ENCODE measurements at places on chromosomes 6 and 20. TPM values are rescaled to one million over a fixed set of nuclear protein-coding genes. Genes with fewer than 3 reads are reported as not detected.

Gene KHDC1L
- 0.32 TPM for total RNA-seq

Gene PTCRA
- not detected for total RNA-seq

Gene ANKRD60
- total RNA-seq, result not detected

Gene OR2H1
- not detected for total RNA-seq

Gene TMEM151B
- total RNA-seq, result not detected

Gene SNRPB2
- 27.3 TPM for total RNA-seq

All from esophagus mucosa (tissue), 1 donor.